Stimulated activated CD8-positive, alpha-beta memory T cell treated with anti-CD3 and anti-CD28 coated beads, Interleukin-12 subunit alpha, Interleukin-12 subunit beta, amount 100 ng/mL, for 4 hours (primary cell): ENCODE measurements at places on chromosomes 1 and 21.

DNA sequence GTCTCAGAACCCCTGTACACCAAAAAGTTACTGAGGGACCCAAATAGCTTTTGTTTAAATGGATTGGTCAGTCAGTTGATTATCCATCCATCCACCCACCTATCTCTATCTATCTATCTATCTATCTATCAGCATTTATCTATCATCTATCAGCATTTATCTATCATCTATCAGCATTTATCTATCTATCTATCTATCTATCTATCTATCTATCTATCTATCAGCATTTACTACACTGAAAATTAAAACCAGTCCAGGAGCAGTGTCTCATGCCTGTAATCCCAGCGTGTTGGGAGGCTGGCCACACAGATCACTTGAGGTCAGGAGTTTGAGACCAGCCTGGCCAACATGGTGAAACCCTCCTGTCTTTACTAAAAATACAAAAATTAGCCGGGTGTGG lies 47.1 kb downstream of the CLSTN1 start:
- DNase-seq = no peak

DNA sequence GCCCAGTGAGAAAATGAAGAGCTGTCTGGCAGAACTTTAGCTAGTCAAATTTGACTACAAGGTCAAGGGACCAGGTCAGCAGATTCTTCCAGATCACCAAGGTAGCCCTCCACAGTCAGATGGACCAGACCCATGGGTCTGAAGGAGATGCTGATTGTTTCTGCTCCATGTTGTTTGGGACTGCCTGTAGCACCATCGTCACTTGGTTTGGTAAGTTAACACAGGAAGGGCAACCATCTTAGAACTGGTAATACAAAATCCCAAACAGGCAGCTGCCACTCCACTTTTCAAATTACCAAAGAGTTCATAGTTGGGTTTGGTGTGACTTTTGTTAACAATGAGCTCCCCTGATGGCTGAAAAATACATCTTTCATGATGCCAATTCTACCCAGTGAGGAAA lies 9.0 kb downstream of the ITPKB start:
- DNase-seq = no peak

DNA sequence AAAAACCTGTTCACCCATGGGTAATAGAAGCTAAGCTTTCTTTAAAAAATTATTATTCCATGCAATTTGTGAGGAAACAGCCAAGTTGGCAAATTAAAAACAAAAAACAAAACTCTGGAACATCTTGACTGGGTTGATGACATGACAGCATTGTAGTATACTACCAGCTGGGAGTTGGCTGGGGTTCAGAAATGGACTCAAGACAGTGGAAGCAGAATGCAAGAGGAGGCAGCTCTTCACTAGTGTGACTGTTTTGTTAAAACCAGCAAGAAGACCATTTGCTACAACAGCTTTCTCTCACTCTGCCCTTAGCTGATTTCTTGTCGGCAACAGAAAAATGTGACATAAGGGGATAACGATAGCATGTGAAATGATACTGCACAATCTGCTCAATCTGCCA lies 1298.9 kb upstream of the ADGRL4 start:
- no peak for DNase-seq

GRCh38 chr1:88727205-88727604 lies 43.1 kb downstream of the PKN2 start:
- DNase-seq = no peak

GRCh38 chr1:46203738-46204405 lies 738 bp downstream of the LURAP1 start:
- DNase-seq = no peak

GRCh38 chr1:57082711-57083439 lies 117.1 kb upstream of the C8B start:
- no peak for DNase-seq

GRCh38 chr1:192462616-192463015 lies 113.0 kb upstream of the RGS1 start:
- DNase-seq = no peak

DNA sequence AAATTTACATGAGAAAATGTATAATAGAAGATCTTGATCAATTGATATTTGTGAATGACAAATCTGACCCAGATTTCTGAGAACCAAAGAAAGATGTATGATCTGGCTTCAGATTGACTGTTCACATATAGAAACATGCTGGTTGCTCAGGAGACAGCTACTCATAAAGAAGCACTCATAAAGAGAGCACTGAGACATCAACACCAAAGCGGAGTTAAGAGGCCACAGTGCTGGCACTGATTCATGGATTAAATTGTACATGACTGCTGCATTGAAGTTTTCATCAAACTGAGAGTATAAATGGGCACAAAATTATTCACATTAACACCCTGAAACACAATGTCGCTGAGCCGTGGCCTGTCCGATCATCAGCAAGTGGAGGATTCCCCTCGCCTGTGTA lies 46.2 kb downstream of the SH3GLB1 start:
- DNase-seq = no peak

DNA sequence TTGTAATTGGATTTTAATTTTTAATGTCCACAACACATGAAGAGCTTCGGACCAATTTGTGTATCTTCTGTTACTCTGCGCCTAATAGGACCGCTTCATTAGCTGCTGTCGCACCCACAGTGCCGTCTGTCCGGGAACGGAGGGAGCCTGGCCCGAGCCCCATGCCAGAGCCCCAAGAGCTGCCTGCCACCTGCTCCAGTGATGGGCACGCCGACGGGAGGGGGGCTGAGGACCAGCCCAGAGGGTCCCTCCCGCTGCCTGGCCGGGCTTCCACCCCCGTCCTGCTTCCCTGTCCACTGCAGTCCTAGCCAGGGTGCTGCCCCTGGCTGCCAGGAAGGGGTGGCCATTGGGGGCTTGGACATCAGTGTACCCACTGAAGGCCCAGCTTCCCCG lies 30.3 kb upstream of the PLCH2 start:
- no peak for DNase-seq

GRCh38 chr1:31653717-31654473 lies 9.2 kb upstream of the PEF1 start:
- no peak for DNase-seq

DNA sequence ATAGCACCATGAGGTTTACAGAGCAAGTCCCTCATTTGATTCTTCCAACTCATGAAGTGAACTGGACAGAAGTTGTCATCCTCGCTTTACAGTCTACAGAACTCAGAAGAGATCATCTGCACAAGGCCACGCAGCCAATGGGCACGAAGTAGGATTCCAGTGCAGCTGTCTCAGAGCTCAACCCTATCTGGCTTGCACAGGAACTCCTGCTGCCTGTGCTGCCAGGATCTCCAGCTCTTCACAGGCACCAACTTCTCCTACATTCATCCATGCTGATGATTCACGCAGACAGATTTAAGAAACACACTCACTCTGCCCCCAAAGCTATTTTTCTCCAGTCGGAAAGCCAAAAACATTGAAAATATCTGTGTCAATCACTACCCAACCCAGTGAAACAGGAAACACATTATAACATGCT lies 157.0 kb downstream of the RERE start:
- no peak for DNase-seq

- DNase-seq = no peak
Observed at GRCh38 chr1:18160290-18160942, 52.8 kb downstream of the IGSF21 start.

DNA sequence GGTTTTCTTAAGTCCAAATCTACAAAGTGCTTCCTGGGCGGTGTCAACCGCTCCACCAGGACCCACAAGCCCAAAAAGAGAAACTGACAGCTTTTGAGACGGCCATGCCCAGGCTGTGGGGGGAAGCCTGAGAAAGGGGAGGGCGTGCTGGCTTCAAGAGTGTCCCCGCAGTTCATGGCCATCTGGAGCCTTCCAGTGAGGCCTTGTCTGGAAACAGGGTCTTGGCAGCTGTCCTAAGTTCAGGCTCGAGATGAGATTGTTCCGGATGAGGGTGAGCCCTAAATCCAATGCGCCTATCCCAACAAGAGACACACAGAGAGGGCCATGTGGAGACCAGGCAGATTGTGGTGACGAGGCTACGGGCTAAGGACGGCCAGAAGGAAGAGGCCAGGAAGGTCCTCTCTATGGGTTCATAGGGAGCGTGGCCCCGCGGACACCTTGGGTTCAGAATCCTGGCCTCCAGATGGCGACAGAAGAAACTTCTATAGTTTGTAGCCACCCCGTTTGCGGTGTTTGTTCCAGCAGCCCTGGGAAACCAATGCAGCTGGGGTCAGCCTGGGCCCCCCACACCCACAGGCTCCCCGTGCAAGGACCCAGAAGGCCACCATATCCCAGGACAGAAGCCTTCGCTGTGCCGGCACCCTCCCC lies 70.2 kb downstream of the ARHGEF16 start:
- no peak for DNase-seq

DNA sequence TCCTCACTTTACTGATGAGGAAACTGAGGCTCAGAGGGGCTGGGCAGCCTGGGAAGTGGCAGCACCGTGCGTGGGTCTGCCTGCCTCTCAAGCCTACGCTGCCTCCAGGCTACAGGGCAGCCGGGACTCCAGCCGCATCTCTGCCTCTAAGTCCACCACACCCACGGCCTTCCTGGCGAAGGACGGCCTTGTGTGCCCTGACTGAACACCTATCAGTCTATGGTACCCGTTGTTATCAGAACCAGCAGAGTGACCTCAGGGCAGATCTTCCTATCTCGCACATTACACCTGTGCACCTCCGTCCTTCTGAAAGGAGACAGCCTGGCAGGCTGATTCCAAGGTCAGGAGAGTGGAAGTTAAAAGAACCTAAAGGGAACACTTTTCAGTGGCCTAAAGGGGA lies 35.7 kb upstream of the SLC30A1 start:
- no peak for DNase-seq

DNA sequence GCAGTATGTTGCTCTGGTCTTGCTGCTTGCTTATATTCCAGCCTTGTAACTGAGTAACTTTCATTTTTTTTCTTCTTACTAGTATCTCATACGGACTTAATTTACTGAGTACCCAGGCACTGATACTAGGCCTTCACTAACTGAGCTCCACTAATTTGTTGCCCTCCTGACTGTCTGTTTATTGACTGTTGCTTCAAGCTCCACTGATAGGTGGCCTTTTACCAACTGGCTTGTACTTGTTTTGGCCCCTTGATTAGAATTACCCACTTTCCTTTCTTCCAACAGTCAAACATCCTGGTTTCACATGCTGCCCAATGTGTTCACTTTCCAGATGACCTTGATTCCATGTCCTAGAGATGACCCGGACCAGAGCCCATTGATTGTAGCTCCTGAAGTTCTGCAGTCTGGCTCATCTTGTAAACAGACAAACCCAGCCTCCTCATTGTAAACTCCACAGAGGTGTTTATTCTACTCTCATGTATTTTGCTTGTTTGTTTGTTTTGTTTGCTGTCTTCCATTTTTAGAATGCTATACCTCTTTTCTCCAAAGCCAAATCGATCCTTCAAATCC lies 27.7 kb downstream of the RGS1 start:
- DNase-seq = no peak
